ENCODE measurements at places on chromosomes 16 and 17. TPM values are rescaled to one million over a fixed set of nuclear protein-coding genes. Genes with fewer than 3 reads are reported as not detected.

The TSR1 gene
- polyA plus RNA-seq = 31.8 TPM

The KREMEN2 gene
- 0.71 TPM for polyA plus RNA-seq

The INCA1 gene
- not detected for polyA plus RNA-seq

The CEP112 gene
- polyA plus RNA-seq = 4.2 TPM

The ITGA3 gene
- polyA plus RNA-seq = 37.2 TPM

The ZNF785 gene
- polyA plus RNA-seq = 44.1 TPM

The NAGS gene
- polyA plus RNA-seq = 0.50 TPM

The SSTR5 gene
- not detected for polyA plus RNA-seq

The MOSMO gene
- 40.3 TPM for polyA plus RNA-seq

The FBXL16 gene
- 3.4 TPM for polyA plus RNA-seq

The PPP1R27 gene
- not detected for polyA plus RNA-seq

The MEIOB gene
- not detected for polyA plus RNA-seq

The ANKRD40CL gene
- polyA plus RNA-seq = not detected

The IRX5 gene
- 0.14 TPM for polyA plus RNA-seq

The HYDIN gene
- polyA plus RNA-seq = 2.2 TPM

The EPN3 gene
- not detected for polyA plus RNA-seq

The NACA2 gene
- not detected for polyA plus RNA-seq

The ST6GALNAC2 gene
- not detected for polyA plus RNA-seq

The SLFN12L gene
- polyA plus RNA-seq = not detected

The HOXB9 gene
- not detected for polyA plus RNA-seq

The CYB5D1 gene
- polyA plus RNA-seq = 30.4 TPM

The NPIPA2 gene
- 2.8 TPM for polyA plus RNA-seq

The CCL7 gene
- polyA plus RNA-seq = not detected

The LRRC75A gene
- polyA plus RNA-seq = 0.53 TPM

The HIC1 gene
- 1.7 TPM for polyA plus RNA-seq

The NPIPB9 gene
- 3.5 TPM for polyA plus RNA-seq

The CFAP97D1 gene
- 0.09 TPM for polyA plus RNA-seq

The SLC13A2 gene
- polyA plus RNA-seq = not detected

The TAF15 gene
- 45.8 TPM for polyA plus RNA-seq

The PITPNM3 gene
- polyA plus RNA-seq = 3.0 TPM

The RNF43 gene
- polyA plus RNA-seq = not detected

The SPNS3 gene
- polyA plus RNA-seq = not detected

The EMC8 gene
- polyA plus RNA-seq = 38.9 TPM

The SHISA6 gene
- polyA plus RNA-seq = 2.5 TPM

The KRT9 gene
- polyA plus RNA-seq = not detected

The SLC38A10 gene
- polyA plus RNA-seq = 46.0 TPM

The TMEM235 gene
- polyA plus RNA-seq = not detected

The TMEM114 gene
- 0.62 TPM for polyA plus RNA-seq

The KRTAP9-8 gene
- not detected for polyA plus RNA-seq

The NUDT7 gene
- polyA plus RNA-seq = 13.9 TPM

The SALL1 gene
- 0.22 TPM for polyA plus RNA-seq

The CDYL2 gene
- polyA plus RNA-seq = 4.1 TPM

All from neural cell (in vitro differentiated cells).